ENCODE measurements at places on chromosomes 1 and 21.

DNA sequence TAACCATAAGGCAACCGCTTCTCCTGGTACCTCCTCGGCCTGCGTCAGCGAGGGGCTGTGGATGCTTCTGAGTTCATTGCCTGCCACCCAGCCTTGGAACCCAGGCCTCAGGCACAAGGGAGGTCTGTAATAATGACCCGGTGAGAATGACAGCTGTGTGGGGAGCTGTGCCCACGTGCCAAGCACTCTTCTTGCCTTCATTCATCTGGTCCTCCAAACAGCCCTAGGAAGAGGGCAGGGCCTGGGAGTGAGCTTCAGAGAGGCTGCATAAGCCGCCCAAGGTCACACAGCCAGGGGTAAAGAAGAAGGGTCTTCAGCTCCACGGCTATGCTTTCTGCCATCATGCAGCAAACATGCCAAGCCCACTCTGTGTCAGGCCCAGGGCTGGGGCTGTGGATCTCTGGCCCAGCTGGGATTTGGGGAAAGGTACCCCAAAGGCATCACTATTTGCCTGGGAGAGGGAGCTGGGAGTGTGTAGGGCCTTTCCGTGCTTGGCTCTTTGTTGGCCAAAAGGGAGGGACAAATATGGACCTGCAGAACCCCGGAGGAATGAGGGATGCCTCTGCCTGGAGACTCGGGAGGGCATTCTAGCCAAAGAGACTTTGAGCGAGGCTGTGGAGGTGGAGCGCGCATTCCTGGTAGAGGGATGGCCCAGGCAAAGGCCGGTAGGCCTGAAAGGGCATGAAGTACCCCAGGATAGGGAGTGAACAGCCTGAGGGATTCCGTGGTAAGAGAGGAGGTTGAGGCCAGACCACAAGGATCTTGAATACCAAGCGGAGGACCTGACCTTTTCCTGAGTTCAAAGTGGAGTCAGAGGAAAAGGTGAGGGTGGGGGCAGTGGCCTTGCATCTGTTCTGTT, 10.1 kb upstream of the EDN2 start:
- no peak for DNase-seq

GRCh38 chr1:183514235-183514634, 41.9 kb downstream of the SMG7 start:
- DNase-seq: no peak

- no peak for DNase-seq
Measured at GRCh38 chr1:26544126-26544525, 14.6 kb downstream of the RPS6KA1 start.

DNA sequence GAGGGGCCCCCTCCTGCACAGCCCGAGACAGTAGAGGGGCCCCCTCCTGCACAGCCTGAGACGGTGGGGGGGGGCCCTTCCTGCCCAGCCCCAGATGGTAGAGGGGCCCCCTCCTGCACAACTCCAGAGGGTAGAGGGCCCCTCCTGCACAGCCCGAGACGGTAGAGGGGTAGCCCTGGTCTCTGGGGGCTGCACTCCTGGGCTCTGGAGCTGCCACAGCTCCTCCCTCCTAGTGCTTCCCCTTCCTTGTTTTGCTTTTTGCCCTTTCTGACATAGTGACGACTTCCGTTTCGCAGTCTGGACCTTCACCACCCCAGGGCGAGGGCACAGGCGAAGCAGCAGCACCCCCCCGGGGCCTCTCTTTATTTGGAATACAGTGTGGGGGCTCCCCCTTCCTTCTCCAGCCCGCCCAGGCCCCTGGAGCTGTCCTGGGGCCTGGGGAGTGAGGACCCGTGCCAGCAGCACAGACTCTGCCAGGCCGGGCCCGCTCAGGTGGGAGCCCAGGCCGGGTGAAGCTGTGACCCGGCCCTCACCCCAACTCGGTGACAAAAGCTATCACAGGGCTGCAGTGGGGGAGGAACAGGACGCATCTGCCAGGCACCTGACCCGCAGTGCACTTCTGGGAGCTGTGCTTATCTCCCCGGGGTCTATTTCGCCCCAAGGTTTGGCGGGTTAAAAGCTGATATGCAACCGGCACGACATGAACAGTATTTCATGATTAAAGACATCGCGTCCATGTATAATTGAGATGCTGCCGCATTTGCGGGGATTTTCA, 1.1 kb upstream of the PRXL2B start:
- DNase-seq: peak; percentile 72

- DNase-seq: no peak
Measured at GRCh38 chr1:200887772-200888348, 6.8 kb upstream of the INAVA start.

DNA sequence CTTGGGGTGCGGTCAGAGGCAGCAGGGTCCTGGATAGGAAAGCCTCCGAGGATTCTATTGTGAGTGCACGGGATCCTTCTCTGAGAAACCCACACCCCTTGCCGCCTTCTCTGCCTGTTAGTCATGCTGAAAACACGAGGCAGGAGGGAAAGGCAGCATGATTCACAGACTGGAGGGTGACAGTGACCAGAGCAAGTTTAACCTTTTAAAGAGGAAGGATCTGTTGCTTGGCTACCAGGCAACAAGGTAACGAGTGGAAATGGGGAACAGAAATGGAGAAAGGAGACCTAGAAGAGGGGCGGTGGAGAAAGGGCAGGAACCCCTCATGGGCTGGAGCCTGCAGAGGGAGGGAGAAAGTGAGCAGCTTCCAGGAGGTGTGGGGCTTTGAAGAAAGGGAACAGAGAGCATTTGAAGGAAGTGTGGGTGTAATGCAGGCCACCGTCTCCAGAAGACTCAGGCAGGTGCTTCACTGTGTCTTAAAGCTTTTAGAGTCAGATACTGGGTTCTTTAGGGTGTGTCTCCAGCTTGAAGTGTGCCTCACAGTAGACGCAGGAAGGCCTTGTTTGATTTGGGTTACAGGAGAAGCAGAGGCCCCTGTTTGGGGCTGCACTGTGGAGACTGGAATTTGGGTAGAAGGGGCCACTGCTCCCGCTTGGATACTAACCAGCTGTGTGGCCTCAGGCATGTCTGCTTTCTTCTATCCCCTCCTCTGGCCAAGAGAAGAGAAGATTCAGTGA, 19.1 kb downstream of the OPTC start:
- DNase-seq: peak; percentile 66

- peak; percentile 45 for DNase-seq
Measured at GRCh38 chr1:27658951-27659496, 13.0 kb downstream of the IFI6 start.

DNA sequence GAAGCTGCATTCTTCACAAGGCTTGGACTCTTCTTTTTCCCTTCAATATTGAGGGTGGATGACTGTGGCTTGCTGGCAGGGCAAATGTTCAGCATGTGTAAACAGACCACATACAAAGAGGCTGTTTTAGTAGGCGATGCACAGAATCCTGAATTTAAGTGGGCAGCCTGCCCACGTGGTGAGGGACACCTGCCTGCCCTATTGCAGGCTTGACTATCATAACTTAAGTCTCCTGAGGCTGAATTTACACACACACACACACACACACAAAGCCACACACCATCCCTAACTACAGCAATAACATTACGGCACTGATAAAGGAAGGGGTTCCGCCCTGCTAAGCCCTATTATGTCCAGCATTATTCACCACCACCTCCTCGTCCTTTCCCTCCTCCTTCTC, 15.9 kb downstream of the SYT2 start:
- DNase-seq: no peak

DNA sequence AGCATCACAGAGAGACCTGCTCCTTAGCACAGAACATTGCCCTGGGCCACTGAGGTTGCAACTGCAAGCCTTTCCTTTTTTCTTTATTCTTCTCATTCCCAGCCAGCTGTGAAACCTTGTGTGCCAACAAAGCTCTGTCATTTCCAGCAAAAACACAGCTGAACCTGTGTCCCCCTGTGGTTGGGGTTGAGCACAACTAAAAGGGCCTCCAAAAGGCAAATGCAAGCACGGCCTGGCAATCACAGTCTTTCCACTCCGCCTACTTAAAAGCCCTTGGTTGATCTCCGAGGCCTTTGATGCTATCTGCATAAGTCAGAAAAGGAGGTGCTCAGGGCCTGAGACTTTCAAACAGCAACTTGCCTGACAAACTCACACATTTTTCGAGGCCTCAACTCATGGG, 32.7 kb downstream of the SUSD4 start:
- DNase-seq: no peak

- no peak for DNase-seq
Measured at GRCh38 chr1:155134322-155134721, 1.3 kb upstream of the SLC50A1 start.

DNA sequence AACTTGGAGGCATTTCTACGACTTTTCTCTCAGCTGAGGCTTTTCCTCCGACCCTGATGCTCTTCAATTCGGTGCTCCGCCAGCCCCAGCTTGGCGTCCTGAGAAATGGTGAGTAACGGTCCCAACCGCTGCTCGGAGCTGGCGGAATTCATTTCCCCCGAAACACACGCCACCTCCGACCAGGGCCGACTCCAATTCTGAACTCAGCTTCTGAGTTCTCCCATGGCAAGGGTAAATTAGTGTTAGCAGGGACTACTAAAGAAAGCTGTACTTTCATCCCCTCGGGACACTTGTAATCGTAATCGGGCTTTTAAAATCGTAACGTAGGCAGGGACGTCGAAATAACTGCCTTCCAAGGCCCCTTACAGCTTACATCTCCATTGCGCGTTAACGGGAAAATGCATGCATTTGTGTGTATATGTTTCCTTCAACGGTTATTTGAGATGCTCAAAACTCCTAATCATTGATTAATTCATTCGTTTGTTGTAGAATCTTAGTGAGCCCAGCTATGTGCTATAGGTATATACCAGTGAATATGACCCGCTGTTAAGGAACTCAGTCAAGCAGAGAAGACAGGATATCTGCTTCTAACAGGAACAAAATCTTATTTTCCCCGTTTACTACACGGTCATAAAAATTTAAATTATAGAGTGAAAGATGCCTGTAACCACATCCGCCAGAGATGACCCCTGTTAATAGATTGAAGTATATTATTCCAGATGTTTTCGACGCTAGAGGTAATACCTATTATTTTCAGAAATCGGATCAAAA, 472 bp downstream of the DTL start:
- DNase-seq: no peak

GRCh38 chr1:17935230-17935629, 172.4 kb upstream of the IGSF21 start:
- DNase-seq: no peak

DNA sequence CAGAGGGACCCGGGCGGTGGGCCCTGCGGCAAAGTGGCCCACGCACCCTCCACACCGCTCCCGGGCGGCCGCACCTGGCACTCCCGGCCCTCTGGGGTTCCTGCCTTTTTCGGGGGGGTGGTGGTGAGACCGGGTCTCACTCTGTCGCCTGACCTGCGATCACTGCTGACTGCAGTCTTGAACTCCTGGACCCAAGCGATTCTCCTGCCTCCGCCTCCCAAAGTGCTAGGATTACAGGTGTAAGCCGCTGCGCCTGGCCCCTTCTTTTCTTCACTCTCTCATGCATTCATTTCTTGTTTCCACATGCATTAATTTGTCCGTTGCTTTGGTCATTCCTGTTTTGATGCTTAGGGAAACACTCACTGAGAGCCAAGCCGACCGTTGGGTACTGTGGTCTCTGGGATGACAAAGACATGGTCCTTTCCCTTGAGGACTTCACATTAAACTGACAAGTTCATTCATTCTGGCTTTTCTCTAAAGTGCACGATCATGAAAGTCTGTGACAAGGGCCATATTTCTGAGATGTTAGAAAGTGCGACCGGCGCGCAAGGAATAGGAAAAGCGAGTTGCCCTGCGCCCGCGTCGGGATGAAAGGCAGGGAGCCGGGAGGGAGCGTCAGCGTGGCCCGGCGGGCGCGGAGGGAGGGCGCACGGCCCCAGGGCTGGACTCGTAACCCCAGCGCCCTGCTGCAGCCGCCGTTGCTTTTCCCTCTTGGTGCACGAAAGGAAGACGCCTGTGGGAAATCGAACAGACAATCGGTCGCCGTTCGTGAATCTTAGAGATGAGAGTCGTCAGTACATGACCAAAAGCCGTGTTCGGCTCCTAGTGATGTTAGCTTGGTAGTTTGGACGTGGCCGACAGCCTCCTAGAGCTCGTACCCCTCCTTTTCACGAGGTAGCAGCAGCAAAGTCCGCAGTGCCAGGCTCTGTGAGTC, 1.0 kb upstream of the MCOLN2 start:
- peak; percentile 26 for DNase-seq

GRCh38 chr1:221987860-221988520, 246.1 kb upstream of the DUSP10 start:
- DNase-seq: no peak

DNA sequence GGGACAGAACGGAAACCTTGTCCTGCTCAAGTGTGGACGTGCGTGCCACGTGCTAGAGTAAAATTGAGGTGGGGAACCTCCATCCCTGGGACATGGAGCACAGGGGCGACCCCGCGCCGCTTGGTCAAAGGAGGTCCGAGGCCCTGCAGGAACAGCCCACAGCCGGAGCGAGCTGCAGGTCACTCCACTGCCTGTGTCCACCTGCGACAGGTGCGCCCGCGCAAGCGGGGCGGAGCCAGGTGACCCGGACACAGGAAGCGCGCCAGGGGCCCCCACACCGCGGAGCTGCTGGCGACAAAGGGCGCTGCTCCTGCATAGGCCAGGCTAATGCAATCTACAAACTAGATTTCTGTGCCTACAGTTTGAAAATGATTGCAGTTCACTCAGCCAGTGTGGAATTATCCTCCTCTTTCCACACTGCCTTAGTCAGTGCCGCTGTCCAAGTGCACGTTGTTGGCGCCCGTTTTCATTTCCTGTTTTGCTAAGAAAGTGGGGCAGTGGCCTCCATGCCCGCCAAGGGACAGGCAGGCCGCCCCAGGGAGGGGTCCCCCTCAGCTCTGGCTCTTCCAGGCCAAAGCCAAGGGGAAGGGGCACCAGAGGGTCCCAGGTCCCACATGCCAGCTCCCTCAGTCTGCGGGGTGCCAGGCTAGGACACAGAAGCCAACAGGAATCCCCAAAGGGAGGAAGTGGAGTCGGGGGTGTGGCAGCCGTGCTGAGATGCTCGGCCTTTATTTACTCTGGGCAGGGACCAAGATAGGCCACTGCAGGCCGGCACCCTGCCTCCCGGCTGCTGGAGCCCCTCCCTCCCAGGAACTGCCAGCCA, 4.3 kb upstream of the NADK start:
- no peak for DNase-seq

- DNase-seq: no peak
Measured at GRCh38 chr1:14598498-14599182, at the start of gene KAZN. KAZN (plus strand) TSS chr1:14598685.

DNA sequence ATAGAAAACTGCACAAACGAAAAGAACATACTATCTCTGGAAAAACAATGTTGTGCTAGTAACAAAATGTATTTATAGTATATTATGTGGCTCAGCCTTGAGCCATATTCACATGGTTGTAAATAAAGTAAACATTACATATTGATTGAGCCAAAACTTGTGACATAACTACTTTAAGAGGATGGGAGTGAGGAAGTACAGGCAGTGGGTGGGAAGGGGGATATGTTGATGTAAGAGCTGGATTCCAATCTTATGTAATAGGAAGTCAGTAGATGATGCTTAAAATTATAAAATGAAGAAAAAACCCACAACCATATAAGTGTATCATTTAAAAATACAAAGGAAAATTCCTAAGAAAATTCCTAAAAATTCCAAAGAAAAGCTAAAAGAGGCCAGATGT, 42.7 kb downstream of the RHOU start:
- DNase-seq: no peak

DNA sequence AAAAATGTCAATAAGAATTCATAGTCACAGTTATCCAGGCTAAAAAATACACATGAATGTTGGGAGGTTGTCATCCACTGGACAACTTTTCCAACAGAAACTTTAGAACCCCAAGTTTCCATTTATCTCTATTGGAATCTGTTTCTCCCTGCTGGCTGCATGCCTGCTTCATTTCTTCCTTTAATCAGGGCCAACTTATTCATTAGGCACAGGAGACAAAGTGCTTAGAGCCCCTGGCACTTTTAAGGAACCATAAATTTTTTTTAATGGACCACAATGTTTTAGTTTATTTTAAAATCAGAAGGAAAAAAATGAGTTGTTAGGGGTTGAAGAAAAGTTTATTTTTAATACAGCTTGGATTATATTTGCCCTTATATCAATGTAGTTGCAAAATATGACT, 26.7 kb upstream of the C2CD2 start:
- DNase-seq: no peak
